CD4-positive, alpha-beta T cell treated with Interleukin-21 for 1 hour (primary cell): ENCODE measurements at places on chromosomes 13 and 19.

DNA sequence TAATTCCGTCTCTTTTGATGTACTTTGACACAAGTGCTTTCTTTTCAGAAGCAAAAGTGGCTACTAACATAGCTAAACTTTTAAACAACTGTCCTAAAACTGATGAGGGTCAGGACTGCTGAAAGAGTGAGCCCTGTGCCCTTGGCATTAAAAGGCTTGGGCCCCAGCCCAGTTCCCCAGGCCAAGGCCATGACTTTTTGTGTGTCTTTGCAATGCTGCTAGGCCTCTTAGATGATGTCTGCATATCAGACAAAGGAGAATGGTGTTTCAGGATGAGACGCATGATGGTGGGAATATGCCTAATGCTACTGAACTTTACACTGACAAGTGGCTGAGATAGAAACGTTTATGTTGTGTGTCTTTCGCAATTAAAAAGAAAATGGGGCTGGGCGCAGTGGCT is 38.0 kb downstream of the SLC7A9 start:
- DNase-seq: no peak

DNA sequence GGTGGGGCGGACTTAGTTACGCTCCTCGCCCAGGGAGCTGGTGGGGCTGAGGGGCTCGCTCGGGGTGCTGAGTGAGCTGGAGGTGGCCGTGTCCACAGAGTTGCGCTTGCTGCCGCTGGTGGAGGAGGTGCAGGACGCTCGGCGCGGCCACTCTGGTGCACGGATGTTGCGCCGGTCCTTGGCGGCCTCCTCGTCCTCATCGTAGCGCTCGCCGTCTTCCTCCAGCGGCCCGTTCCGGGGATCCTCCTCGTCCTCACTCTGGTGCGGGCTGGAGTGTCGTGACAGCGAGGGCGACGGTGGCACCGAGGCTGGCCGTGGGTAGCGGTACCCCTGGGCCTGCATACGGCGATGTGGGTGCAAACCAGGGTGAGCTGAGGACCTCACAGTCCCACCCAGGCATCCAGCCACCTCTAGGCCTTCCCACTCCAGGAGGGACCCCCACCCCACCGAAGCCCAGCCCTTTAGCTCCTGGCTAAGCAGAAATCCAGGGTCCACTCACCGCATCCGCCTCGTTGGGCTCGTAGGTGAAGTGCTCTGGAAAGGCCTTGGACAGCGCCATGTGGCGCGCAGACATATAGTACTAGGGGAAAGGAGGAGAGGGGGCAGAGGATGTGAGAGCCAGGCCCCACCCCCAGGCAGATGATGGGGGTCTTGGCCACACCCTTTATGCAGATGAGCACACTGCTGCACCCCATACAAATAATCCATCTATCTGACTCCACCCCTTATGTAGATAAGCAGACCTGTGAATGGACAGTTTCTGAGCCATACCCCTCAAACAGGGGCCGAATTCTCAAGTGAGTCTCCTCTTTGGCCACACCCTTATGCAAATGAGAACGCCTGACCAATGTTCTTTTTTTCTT is 4.4 kb downstream of the FTL start:
- no peak for DNase-seq

GRCh38 chr19:53962887-53963431 is at the start of gene CACNG8:
TSS of gene CACNG8 (plus strand) at chr19:53962937.
- DNase-seq: no peak

DNA sequence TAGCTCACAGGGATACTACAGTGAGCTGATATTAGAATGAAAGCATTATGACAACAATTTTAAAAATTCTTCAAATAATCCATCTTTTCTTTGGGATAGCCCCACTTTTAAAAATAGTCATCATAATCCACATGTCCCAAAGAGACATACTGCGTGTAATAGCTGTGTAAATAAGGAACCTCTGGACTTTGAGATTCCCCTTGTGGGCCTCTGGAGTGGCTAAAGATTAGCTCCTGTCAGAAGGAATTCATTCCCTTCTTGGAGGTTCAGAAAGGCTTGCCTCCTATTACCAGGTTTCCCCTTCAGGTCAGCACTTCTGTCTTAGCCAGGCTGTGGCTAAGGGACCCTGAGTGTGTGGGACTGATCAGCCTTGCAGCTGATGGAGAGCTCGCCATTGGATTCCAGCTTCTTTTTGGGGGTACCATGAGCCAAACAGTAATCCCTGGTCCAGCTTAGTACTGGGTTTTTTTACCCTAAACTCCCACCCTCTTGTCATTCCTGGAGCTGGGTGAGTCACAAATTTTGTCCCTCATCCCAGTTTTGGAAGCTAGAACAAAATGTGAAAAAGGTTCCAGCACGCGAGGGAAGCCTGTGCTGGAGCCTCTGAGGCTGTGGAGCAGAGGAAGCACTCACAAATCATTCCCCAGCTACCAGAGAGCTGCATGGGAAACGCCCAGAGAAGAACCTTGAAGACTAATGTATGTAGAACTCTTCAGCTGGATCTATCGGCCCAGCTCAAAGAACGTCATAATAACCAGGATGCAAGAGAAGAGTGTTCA is 96.7 kb downstream of the RNASEH2B start:
- DNase-seq: no peak

GRCh38 chr13:75636436-75637180 is 478 bp downstream of the LMO7 start:
- DNase-seq: no peak

DNA sequence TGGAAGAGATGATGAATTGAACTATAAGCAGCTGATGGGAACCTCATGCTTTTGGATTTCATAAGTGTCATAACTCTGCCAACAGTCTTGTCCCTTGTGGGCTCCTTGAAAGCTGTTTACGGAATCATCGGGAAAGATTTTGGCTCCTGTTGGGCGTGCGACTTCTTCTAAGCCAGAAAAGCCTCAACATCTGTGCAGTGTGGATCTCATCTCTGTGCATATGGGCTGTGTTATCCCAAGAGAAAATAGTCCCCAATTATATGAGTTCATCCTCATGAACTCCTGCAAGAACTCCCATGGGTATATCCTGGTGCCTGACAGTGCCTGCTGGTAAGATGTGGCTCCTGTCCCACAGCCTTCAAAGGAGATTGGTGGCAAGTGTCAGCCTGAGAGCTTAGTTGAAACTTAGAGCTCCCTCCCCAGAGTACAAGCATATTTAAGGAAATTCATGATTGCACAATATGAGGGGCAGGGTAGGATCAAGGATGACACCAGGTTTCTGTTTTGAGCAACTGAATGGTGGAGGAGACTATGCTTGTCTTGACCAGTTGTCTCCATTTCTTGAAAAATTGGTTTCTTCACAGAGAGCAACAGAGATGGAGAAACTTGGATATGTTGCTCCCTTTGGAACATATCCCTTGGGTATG is 243.5 kb downstream of the ITGBL1 start:
- DNase-seq: no peak
